ENCODE measurements at places on chromosomes 7 and 10.

DNA sequence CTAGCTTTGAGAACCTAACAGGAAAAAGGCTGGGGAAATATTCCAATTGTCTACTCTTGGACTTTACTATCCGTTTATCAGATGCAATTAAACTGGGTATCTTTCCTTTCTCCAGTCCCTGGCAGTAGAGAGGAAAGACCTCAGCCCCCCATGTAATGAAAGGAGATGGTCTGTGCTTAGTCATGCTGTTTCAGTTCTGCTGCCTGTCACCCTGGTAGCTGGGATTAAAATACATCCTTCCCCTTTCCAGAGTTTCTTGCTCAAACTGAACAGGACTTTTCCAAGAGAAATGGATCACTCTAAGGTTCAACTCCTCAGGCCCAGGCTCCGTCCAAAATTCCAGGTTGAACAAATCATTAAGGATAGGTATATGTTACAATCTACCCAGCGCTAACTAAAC lies 202.9 kb downstream of the PTEN start:
- DNase-seq = no peak

- DNase-seq = no peak
Measured at GRCh38 chr7:47228386-47229014, 353.4 kb downstream of the TNS3 start.

GRCh38 chr7:149281508-149282330 lies 19.7 kb downstream of the ZNF783 start:
- DNase-seq = no peak

DNA sequence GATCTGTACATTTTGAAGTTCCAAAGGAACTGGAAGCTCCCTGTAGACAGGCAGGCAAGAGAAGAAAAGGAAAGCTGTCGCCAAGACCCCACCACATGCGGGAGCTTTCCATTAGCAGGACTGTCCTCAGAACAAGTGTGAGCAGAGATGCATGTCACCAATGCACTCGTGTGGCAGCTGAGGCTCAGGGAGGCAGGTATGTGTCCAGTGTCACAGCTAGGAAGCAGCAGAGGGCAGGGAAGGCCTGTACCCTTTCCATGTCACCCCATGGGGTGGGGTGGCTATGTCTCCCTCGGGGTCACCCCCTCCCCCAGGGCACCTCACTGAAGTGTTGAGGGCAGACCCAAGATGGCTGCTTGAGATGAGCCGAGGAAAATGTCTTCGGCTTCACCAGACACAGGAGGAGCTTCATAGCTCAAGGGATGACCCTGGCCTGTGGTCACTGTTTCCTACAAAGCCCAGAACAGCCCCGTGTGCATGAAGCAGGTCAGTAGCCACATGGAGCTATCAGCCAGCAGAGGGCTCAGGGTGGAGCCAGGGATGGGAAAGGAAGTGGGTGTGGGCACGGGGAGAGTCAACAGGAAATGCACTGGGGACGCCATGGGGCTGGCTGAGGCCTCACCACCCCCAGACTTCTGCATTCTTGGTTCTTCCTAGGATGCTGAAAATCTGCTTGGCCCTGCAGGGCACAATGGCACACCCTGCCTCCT lies 96.6 kb downstream of the FAM53B start:
- peak; percentile 46 for DNase-seq

DNA sequence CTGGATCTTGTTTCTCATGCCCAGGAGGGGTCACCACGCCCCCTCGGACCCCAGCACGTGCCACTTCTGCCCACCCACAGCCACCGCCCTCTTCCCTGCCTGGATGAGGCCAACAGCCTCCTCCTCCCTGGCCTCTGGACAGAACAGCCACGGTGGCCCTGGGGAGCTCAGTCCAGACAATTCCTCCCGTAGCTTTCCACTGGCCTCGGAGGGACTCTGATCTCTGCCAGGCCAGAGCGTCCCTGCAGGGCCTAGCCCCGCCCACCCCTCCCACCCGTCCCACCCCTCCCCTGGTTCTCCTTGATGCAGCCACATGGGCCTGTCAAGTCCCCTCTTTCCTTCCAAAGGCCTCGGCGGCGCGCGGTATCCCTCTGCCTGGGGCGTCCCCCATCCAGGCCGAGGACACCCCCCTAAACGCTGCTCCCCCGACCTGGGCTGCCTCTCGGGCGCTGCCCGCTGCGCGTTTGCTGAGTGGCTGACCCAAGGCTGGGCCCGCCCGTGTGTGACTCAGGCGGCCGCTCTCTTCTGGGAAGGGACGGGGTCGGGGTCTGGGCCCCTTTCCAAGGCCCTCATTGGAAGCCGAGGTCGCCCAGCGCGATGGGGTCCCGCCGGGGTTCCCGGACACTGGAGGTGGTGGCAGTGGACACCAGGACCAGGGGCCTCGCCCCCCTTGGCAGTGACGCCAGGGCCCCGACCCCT lies 557 bp downstream of the TMEM120A start:
- DNase-seq = no peak

- DNase-seq = no peak
Measured at GRCh38 chr7:22052674-22053365, 107.1 kb upstream of the CDCA7L start.

DNA sequence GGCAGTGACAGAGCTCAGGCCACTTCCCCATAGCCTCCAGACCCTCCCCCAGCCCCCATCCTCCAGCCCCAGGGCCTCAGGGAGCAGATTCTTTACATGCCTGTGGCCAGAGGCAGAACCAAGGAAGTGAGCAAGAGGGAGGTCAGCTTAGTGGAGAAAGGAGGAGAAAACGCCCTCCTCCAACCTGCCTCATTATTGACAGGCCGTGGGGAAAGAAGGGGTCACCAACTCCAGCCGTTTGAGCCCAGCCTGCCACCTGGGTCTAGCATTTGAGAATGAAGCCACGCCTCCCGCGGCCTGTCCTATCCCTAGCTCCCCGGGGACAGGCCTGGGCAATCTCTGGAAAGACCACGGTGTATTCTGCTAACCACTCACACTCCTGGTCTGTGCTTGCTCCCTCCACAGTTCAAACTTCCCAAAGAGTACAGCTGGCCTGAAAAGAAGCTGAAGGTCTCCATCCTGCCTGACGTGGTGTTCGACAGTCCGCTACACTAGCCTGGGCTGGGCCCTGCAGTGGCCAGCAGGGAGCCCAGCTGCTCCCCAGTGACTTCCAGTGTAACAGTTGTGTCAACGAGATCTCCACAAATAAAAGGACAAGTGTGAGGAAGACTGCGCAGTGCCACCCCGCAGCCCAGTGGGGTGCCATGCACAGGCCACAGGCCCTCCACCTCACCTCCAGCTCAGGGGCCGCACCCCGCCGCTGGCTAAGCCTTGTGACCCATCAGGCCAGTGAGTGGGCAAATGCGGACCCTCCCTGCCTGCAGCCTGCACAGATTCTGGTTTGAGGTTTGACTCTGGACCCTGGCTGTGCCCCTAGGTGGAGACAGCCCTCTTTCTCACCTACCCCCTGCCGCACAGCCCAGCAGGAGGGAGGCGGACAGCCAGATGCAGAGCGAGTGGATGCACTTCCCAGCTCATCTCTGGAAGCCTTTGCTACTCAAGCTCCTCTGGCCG lies 14.3 kb upstream of the TRIM8 start:
- no peak for DNase-seq

- DNase-seq = no peak
Measured at GRCh38 chr10:49108656-49109055, 6.7 kb downstream of the VSTM4 start.

- no peak for DNase-seq
Measured at GRCh38 chr10:47261121-47261520, 38.9 kb upstream of the GDF10 start.
